Thoracic aorta (tissue), 2 donors: ENCODE measurements at places on chromosomes 1 and 21.
A peak's percentile ranks its signal among the peaks of the same experiment; 100 is the strongest.

DNA sequence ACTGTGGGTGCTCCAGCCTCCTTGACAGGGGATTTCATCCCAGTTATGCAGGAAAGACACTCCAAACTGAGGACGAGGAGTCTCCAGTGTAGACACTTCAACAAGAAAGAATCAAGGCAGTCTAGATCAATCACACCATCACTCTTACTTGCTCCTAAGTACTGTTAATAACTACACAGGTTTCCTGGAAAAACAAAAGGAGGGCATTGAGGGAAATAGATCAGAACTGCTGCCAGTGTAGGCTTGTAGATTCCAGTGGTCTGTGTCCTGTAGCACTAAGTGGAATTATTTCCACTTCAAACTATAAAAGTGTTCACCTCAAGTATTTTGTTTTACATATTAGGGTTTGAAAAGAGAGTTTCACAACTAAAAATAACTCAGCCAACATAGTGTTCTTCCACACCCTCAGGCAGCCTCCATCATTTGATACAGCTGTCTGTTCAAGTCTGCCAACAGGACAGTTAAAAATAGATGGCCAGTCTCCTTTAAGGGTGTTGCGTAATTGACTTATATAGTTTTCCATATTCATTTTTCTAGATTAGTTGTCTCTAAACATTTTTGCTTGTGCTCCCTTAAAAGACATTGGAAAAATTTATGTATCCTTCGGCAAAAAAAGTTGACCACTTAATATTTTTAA, 32.0 kb upstream of the AGL start:
- no peak for DNase-seq

GRCh38 chr1:10171105-10171767, 39.1 kb upstream of the KIF1B start:
- no peak for DNase-seq

DNA sequence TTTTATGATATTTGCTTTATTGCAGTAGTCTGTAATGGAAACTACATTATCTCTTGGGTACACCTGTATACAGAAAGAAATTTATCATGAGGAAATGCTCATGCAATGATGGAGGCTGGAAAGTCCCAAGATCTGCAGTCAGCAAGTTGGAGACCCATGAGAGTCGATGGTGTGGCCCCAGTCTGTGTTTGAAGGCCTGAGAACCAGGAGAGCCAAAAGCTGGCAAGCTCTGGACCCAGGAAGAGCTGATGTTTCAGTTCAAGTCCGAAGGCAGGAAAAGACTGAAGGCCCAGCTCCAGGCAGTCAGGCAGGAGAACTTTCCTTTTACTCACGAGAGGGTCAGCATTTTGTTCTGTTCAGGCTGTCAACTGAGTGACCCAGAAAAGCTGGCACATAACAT, 42.2 kb downstream of the B3GALT5 start:
- DNase-seq: no peak

GRCh38 chr1:232421143-232421796, 208.7 kb downstream of the SIPA1L2 start:
- DNase-seq: no peak

DNA sequence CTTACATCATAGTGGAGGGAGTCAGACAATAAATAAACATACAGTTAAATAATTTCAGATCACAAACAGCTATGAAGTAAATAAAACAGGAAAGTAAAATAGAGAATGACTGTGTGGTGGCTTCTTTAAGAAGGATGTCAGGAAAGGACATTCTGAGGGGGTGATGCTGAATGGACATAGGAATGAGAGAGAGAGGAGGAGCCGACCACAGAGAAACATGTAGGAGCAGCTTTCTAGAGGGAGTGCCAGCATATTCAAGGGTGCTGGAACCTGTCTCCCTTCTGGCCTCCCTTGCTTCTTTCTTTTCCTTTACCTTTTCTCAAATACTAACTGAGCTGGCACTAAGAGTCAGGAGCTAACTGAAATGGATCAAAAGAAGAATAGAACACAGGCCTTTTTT, 20.5 kb upstream of the BCL10 start:
- DNase-seq: no peak

DNA sequence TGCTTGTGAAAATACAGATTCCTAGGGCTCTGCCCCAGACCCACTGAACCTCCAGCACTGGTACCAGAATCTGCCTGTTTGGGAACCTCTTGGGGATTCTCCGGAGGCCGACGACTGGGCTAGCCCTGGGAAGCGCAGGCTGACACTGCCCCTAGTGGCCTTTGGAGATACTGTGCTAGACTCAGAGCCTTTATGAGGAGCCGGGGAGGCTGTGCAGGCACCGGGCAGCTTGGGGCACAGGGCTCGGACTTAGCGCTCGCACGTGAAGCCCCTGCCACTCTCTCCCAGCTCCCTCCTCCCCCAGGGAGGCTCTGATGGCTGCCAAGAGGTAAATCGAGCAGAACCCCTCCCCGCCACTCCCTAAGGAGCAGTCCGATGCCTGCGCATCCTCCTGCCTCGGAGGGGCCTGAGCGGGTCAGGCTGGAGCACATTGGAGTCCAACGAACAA, 144.6 kb upstream of the TNR start:
- no peak for DNase-seq

DNA sequence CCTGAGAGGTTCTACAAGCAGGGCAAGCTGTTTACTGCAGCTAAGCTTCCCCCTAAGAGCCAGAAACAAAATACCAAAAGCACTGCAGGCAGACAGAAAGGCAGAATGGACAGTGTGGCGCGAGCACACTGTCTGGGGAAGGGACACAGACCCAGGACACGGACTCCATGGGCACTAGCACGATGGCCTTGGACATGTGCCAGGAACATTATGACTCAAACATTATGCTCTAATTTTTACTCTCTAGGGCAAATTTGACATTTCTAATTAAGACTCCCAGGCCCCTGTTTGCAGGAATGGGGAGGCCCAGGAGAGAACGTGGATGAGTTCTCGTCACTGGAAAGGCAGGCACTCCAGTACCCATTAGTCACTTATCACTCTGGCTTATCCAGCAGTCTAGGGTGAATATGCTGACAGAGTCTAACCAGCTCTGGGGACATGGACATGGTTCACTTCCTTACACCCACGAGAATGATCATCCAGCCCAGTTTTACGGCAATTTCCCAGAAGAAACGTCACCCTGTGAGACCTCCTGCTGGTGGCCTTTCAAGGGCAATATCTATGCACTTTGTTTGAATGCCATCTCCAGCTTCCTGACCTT, 45.1 kb downstream of the CAPN8 start:
- DNase-seq: no peak

GRCh38 chr1:6434186-6434585, 9.6 kb downstream of the ESPN start:
- DNase-seq: no peak

DNA sequence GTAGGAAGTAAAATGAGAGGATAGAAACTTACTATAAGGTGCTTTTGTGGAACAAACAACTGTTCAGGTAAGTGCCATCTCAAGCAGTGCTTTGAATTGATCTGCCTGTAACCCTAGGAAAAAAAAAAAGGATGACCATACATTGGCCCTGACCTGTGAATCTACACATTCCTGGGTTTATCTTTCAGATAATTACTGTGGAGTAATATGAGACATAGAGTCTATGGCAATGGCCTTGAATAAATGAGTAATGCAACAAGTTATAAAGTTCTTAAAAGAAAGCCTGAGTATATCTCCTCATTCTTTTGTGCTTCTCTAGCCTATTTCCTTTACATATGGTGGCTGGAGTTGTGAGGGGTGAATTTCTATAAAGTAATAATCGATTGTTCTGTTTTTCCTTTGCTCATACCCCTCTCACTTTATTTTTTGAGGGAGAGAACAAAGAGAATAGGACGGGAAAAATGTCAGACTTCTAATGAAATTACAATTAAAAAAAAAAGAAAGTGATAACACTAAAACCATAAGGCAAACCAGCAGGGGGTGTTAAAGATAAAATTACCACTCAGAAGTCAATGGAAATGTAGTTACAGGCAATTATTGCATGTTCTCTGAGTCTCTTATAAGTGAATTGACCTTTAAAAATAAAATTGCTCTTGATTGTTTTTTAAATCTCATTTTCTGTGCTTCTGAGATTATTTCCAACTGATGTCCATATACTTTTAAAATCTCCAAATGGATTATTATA, 12.4 kb upstream of the ATP1A1 start:
- DNase-seq: no peak

DNA sequence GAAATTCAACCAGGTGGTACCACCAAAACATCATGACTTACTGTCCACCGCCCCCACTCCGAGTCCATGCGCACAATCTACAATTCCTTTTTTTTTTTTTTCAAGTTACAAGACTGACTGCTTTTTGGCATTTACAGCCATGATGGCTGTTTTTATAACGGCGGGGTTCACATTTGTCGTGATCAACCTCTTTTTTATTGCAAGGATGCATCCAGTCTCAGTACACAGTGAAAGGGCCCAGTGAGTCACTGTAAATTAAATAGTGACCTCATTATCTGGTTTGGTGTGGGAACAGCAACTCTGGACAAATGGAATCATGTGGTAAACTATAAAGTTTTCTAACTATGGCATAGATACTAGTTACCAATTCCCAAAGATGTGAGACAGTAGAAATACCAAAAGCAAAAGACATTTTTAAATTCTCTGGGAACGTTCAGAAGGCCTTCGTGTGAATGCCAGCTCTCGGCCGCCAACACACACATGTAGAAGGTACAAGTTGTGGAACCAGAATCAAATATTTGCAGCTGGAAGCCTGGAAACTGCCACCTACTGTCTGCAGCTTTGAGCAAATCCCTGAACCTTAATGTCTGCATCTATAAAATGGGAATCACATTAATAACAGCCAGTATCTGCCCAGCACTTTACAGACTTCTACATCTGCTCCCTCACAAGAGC, 4.9 kb downstream of the GLIS1 start:
- DNase-seq: no peak

DNA sequence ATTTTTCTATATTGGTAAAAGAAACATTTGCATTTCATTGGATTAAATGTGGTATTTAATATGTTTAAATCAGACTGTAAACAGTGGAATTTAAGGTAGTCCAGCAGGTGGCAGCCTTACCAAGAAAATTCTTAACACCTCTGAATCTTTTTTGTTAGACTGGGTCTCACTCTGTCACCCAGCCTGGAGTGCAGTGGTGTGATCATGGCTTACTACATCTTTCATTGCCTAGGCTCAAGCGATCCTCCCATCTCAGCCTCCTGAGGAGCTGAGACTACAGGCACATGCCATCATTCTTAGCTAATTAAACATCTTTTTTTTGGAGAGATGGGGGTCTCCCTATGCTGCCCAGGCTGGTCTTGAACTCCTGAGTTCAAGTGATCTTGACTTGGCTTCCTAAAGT, 98.8 kb downstream of the RABGAP1L start:
- no peak for DNase-seq

DNA sequence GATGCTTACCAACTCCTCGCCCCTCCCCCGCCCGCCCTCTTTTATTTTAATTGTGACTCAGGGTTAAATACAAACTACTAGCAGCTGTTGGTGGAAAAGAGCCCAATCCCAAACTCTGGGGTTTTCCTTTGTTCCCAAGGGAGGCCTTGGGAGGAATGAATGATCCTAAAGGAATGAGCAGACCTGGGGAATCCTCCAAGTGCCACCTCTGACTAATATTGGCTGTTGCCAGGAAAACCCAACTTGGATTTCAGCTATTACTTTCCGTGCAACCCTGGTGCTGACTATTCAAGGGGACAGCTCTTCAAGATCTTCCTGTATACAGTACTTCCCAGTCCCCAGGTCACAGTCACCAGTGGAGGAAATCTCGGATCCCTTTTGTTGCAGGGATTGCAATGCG, 1.3 kb upstream of the S100A10 start:
- DNase-seq: peak; percentile 50

- DNase-seq: no peak
These were observed 229.7 kb downstream of the C1orf94 start for GRCh38 chr1:34406377-34406776.

DNA sequence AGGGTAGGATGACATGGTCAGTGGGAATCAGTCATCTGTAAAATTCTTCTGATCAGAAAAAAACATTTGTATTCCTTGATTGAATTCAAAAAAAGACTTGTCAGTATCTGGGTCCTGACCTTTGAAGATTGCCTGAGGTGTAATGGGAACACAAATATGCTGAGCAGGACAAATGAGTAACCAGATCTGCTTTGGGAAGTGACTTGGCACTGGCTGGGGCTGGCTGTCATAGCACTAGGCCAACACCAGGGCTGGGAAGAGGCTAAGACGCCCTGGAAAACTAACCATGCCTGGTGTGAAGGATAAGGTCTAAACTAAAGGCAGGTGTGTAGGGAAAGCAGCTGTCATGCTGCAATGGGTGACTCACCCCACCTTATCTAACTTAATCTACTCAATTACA, 452.9 kb upstream of the BEND5 start:
- no peak for DNase-seq

GRCh38 chr1:28163496-28164161, 12.9 kb downstream of the PTAFR start:
- DNase-seq: no peak

DNA sequence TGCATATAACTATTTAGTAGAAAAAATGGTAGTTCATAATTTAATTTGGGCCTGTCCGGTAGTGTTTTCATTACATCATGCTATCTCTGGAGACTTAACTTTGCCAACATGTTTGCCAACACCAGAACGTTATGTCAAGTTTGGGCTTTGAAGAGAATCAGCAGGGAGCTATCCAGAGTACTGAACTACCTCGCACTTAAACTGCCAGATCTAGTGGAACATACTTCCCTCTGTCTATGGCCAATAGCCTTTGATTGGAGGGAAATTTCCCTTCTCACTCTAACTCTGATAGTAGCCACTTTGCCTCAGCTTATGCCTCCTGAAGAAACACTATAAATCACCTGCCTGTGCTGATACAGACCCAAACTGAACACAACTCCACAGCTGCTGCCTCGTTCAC, 10.0 kb downstream of the LRRC53 start:
- DNase-seq: no peak

- DNase-seq: no peak
These were observed 133.8 kb downstream of the CNIH3 start for GRCh38 chr1:224749916-224750315.

- no peak for DNase-seq
These were observed 13.3 kb upstream of the CD101 start for GRCh38 chr1:116988248-116988647.

GRCh38 chr21:17967319-17967718, 148.2 kb upstream of the C21orf91 start:
- no peak for DNase-seq

- no peak for DNase-seq
These were observed 388.7 kb downstream of the PTPRU start for GRCh38 chr1:29625084-29625420.

- no peak for DNase-seq
These were observed 23.8 kb upstream of the APP start for GRCh38 chr21:26194326-26194725.
